ENCODE measurements at places on chromosomes 1 and 21.

GRCh38 chr1:241638909-241639622 is 1.1 kb downstream of the CHML start:
- no peaks in the 10 kb centered on the region for H3K27me3 ChIP-seq
- H3K4me3 ChIP-seq: peak overlapping the region; percentile 82
- peaks cover 18% of the 10 kb centered on the region for H3K4me1 ChIP-seq
- H3K27ac ChIP-seq: no peak overlapping the region
- no peak for DNase-seq

DNA sequence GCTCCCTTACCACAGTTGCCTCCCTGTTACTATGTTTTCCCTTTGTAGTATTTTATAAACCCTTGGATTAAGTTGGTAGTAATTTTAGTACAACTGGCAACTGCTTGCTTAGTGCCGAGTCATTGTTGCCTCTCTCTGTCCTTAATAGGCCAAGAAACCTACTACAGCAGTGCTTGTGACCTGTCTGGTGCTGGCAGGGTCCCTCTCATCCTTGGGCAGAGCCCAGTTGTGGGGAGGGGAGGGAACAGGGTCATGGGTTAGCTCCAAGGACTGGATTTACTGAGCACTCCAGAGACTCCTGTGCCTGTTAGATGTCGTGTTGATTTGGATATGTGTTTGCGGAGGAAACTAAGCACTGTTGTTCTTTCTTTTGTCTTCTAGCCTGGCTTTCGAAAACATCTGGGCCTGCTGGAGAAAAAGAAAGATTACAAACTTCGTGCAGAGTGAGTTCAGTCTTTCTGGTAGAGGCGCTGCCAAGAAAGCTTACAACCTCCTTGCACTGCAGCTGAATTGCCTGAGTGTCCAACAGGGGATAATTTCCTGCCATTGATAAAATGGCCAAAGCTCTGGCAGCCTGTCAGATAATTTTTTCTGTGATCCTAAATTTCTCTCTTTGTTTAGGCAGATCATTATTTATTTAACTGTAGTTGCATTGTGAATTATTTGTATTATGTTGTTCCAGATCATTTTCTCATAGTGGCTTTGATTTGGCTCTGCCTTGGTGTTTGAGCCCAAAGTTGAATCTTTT is 3.6 kb downstream of the UTP11 start:
- no peak overlapping the region for H3K27ac ChIP-seq
- peaks cover 9% of the 10 kb centered on the region for H3K4me1 ChIP-seq
- H3K27me3 ChIP-seq: no peaks in the 10 kb centered on the region
- H3K36me3 ChIP-seq: peaks cover 7% of the 10 kb centered on the region
- no peak for DNase-seq

GRCh38 chr1:92831368-92831761 is 475 bp upstream of the RPL5 start:
- H3K36me3 ChIP-seq: peaks cover 27% of the 10 kb centered on the region
- H3K4me1 ChIP-seq: peaks cover 21% of the 10 kb centered on the region
- no peak overlapping the region for H3K27ac ChIP-seq
- peak overlapping the region; percentile 88 for H3K4me3 ChIP-seq
- H3K27me3 ChIP-seq: no peaks in the 10 kb centered on the region

DNA sequence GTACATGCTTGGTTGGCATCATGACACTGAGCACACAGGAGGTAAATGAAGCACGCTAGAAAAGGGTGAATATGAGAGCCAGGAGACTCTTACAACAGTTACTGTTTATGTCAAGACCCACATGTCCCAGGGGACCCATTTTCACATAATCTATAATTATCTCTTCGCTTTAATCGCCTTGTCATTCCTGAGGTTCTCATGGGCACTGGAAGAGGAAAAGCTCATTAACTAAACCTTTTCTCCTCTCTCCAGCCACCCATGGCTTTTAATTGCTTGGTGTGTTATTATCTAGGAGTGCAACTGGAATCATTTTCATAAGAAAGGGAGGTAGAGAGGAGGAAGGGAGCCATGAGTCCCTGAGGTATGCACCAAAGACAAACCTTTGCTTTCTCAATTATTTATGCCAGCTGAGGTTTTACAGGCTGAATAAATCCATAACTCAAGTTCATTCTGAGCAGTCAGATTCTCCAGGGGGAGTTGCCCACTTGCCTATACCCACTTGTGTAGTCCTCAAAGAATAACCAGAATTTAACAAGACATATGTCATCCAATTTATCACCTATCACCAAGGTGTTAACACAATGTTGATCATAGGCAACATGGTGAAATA is 77.4 kb downstream of the ACBD6 start:
- no peak overlapping the region for H3K27ac ChIP-seq
- H3K27me3 ChIP-seq: no peaks in the 10 kb centered on the region
- H3K36me3 ChIP-seq: no peaks in the 10 kb centered on the region
- H3K4me3 ChIP-seq: no peak overlapping the region
- H3K4me1 ChIP-seq: peaks cover 23% of the 10 kb centered on the region

- no peak overlapping the region for H3K27ac ChIP-seq
- no peaks in the 10 kb centered on the region for H3K36me3 ChIP-seq
- H3K4me3 ChIP-seq: peak overlapping the region; percentile 86
- peak; percentile 60 for DNase-seq
- H3K27me3 ChIP-seq: no peaks in the 10 kb centered on the region
These were observed 430 bp downstream of the WASF2 start for GRCh38 chr1:27489501-27489972.

DNA sequence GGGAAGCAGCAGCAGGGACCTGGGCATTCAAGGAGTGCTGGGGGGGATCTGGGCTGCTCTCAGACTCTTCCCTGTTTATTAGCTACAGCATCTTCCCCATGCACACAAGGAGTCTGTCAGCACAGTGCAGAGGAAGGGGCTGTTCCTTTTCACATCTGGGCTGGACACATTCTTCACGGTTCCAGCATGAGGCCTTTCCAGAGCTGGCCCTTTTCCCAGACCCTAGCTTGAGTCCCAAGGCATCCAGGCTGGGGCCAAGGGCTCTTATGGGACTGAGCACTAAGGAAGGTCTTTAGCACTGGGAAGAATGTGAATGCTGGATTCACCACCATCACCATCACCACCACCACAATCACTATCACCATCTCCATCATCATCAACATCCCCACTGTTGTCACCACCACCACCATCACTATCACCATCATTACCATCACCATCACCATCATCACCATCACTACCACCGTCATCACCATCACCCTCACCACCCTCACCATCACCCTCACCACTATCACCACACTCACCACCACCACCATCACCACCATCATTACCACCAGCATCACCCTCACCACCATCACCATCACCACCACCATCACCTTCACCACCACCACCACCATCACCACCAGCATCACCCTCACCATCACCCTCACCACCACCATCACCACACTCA is 28.4 kb downstream of the PARK7 start:
- no peaks in the 10 kb centered on the region for H3K36me3 ChIP-seq
- H3K27ac ChIP-seq: no peak overlapping the region
- no peaks in the 10 kb centered on the region for H3K4me1 ChIP-seq
- DNase-seq: no peak
- H3K4me3 ChIP-seq: no peak overlapping the region

- no peak overlapping the region for H3K27ac ChIP-seq
- no peaks in the 10 kb centered on the region for H3K27me3 ChIP-seq
- no peak overlapping the region for H3K4me3 ChIP-seq
- no peak for DNase-seq
- peaks cover 3% of the 10 kb centered on the region for H3K4me1 ChIP-seq
- no peaks in the 10 kb centered on the region for H3K36me3 ChIP-seq
These were observed 67.3 kb upstream of the ADGRL2 start for GRCh38 chr1:81733480-81733879.

- H3K4me3 ChIP-seq: peak overlapping the region; percentile 20
- H3K4me1 ChIP-seq: no peaks in the 10 kb centered on the region
- H3K27ac ChIP-seq: no peak overlapping the region
- peaks cover 34% of the 10 kb centered on the region for H3K27me3 ChIP-seq
- H3K36me3 ChIP-seq: no peaks in the 10 kb centered on the region
- peak; percentile 85 for DNase-seq
These were observed 45.9 kb downstream of the KIAA0040 start for GRCh38 chr1:175146529-175147213.

DNA sequence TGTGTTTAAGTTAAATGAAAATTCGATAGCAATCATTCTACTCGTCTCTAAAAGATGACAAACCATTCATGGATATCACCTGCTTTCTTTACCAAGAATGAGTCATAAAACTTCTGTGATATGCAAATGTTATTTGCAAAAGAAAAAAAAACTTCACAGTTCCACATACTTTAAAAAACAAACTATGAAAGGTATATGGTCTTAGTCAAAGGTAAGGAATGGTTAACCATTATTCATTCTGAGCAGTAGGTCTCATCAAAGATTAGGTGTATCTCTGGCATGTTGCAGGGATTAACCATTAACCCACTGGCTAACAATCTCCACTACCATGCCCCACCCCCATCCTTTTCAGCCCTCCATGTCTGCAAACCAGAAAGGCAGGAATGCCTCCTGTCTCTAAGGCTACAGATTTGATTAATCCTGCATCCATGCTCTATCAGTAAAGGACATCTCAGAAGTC is 44.4 kb downstream of the PTPN14 start:
- H3K4me3 ChIP-seq: no peak overlapping the region
- peaks cover 7% of the 10 kb centered on the region for H3K36me3 ChIP-seq
- no peak overlapping the region for H3K27ac ChIP-seq
- H3K4me1 ChIP-seq: peaks cover 20% of the 10 kb centered on the region
- H3K27me3 ChIP-seq: no peaks in the 10 kb centered on the region

DNA sequence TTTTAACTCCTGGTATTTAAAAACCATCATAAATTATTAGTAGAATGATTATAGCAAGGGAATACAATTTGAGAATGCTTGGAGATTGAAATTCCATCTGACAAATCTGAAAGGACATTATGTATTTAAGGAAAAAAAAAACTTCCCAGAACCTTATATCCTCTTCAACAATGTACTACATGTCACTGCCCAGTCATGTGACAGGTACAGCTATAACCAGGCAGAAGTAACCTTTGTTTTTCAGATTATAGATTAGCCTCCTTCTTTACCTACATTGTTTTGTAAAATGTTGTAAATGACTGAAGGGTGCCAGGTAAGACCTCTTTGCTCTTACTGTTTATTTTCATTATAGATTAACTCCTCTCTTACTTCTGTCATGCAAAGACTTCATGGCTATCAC is 96.9 kb downstream of the KCNJ6 start:
- H3K36me3 ChIP-seq: no peaks in the 10 kb centered on the region
- no peaks in the 10 kb centered on the region for H3K27me3 ChIP-seq
- no peak for DNase-seq
- H3K4me3 ChIP-seq: no peak overlapping the region
- no peak overlapping the region for H3K27ac ChIP-seq
- peaks cover 8% of the 10 kb centered on the region for H3K4me1 ChIP-seq

DNA sequence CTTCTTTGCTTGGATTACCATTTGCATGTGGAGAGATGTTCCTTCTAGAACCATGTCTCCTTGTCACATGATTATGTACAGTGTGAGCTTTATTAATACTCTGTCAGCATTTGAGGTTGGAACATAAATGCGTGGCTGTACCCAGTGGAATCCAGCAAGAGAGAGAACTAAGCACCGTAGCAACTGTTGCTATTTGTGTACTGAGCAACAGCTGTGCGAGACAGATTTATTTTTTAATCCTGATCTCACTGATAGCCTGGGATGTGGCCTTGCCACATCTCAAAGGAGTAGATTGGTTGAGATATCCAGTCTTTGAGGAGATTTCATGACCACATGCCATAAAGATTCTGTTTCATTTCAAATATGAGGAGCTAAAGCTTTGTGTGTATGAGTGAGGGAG is 43.4 kb downstream of the KIF1B start:
- peaks cover 3% of the 10 kb centered on the region for H3K4me1 ChIP-seq
- H3K27ac ChIP-seq: no peak overlapping the region
- H3K4me3 ChIP-seq: no peak overlapping the region
- DNase-seq: no peak
- no peaks in the 10 kb centered on the region for H3K27me3 ChIP-seq
- H3K36me3 ChIP-seq: no peaks in the 10 kb centered on the region

GRCh38 chr1:9633493-9633892 is 18.0 kb upstream of the PIK3CD start:
- no peaks in the 10 kb centered on the region for H3K27me3 ChIP-seq
- H3K27ac ChIP-seq: no peak overlapping the region
- H3K4me1 ChIP-seq: no peaks in the 10 kb centered on the region
- no peaks in the 10 kb centered on the region for H3K36me3 ChIP-seq

DNA sequence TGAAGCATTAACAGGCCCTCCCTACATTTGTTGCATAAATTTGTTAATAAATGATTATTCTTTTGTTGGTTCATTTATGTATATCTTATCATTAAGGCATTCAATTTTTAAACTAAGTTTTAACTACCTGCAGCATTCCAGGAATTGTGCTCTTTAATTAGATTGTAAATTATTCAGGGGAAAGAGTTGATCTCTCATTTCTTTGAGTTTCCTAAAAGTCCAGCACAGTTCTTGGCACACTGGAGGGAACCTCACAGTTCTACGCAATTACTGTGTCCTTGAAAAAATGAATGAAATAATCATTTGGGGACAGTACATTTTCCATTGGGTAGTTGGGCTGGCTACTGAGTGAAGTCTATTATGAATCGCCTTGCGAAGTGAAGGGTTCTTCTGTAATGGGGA is 493 bp upstream of the STXBP3 start:
- H3K4me1 ChIP-seq: peaks cover 25% of the 10 kb centered on the region
- peaks cover 6% of the 10 kb centered on the region for H3K27me3 ChIP-seq
- H3K4me3 ChIP-seq: no peak overlapping the region
- H3K36me3 ChIP-seq: no peaks in the 10 kb centered on the region
- DNase-seq: no peak
- no peak overlapping the region for H3K27ac ChIP-seq

GRCh38 chr1:208857465-208857864 is 613.3 kb upstream of the PLXNA2 start:
- no peaks in the 10 kb centered on the region for H3K27me3 ChIP-seq
- no peak overlapping the region for H3K27ac ChIP-seq
- DNase-seq: no peak
- no peaks in the 10 kb centered on the region for H3K4me1 ChIP-seq
- no peak overlapping the region for H3K4me3 ChIP-seq

DNA sequence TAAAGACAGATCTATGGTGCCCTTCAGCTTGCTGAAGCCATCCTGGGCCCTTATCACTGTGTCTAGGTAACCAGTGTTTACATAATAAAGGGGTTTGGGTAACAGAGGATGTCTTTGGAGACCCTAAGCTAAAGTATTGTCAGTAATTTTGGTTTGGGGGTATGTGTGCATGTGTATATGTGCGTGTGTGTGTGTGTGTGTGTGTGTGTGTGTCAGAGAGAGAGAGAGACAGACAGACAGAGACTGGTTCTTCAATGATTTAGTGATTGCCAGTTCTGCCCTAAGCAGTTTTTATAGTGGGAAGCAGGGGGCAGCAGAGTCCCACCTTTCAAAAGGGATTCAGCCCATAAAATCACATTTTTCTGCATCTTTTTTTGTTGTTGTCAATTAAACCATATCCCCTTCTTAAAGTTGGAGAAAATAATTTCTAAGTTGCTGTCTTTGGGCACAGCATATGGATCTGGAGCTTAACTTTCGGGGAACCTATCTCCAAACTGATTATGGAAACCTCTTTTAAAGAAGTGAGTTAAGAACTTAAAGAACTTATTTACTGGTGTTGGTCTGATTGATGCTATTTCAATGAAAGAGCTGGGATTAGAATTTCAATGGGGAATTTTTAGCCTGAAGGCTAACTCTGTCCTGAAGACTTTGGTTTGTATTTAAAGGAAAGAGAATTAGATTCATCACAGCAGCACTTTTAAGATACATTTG is 51.1 kb downstream of the ZNF326 start:
- DNase-seq: peak; percentile 51
- H3K27me3 ChIP-seq: no peaks in the 10 kb centered on the region
